ENCODE measurements at places on chromosomes 4 and X. TPM values are rescaled to one million over a fixed set of nuclear protein-coding genes. Genes with fewer than 3 reads are reported as not detected.

The SLC25A5 gene
- 452 TPM for total RNA-seq

- no peak for ATAC-seq
These were observed 1697.0 kb downstream of the PCDH7 start for GRCh38 chr4:32417113-32417704.

The VEGFC gene
- 1.1 TPM for total RNA-seq

The MMRN1 gene
- total RNA-seq: 6.8 TPM

The ODAPH gene
- 0.12 TPM for total RNA-seq

- no peak for ATAC-seq
These were observed 50.7 kb downstream of the MAP7D3 start for GRCh38 chrX:136200466-136200865.

GRCh38 chr4:58760737-58761136, 1650.6 kb upstream of the IGFBP7 start:
- ATAC-seq: no peak

Measured in esophagus mucosa (tissue), 1 donor.